HTR-8/SVneo (cell line): ENCODE measurements at places on chromosomes 6 and 20.

GRCh38 chr20:11255455-11255854 is 581.7 kb upstream of the JAG1 start:
- no peak for DNase-seq

GRCh38 chr6:84228198-84228543 is 728 bp upstream of the CEP162 start:
- DNase-seq = no peak

- no peak for DNase-seq
Observed at GRCh38 chr6:5827056-5827904, 179.4 kb downstream of the NRN1 start.

DNA sequence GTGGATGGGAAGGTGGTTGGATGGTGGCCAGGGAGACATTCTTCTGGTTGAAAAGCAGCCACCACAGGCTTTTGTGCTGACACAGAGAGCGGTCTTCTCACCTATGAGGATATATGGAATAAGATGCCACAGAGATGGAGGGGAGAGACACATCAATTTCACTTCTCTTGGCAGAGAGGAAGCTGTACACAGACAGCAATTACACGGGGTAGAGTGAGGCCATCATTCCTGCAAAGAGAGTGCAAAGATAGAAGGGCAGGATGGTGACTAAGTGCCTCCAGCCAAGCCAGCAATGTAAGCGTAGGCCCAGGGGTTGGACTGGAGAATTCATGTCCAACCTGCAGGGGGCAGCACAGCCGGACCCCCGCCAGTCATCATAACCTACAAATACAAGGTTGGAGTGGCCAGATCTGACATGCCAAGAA is 56.4 kb downstream of the NRN1 start:
- no peak for DNase-seq

DNA sequence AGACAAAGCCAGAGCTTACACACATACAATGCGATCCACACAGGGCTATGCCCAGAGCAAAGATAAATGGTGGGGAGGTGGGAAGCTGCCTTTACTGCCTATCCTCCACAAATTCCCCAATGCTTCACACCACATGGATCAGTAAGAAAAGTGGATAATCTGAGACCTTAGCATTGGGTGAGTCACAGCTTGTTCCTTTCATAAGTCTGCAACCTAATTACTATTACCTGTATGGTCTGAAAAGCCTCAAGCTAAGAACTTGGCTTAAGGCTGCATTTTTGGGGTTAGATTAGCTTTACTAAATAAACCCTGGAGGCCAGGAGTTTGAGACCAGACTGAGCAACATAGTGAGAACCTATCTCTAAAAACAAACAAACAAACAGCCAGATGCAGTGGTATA is 66.0 kb upstream of the BTBD3 start:
- no peak for DNase-seq

DNA sequence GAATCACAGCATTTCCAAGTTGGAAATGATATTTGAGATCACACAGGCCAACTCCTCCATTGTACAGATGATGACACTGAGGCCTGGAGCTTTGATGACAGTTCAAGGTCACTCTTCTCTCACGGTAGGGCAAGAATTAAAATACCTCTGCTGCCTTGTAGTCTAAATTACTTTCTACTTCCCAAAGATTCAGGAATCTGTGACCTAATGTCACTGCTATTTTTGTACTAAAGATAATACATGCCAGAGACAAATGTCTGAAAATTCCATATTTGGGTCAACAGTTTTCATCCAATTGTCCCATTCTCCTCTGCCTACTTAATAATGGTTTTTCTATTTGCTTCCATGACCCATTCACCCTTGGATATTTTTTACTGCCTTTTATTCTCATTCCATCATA is 160.0 kb downstream of the SOD2 start:
- no peak for DNase-seq

- no peak for DNase-seq
Observed at GRCh38 chr20:16777126-16777525, 29.0 kb downstream of the OTOR start.

GRCh38 chr6:88730611-88731011 is 232.8 kb downstream of the RNGTT start:
- peak; percentile 2 for DNase-seq

GRCh38 chr20:59118855-59119254 is 44.8 kb upstream of the ZNF831 start:
- DNase-seq = no peak

DNA sequence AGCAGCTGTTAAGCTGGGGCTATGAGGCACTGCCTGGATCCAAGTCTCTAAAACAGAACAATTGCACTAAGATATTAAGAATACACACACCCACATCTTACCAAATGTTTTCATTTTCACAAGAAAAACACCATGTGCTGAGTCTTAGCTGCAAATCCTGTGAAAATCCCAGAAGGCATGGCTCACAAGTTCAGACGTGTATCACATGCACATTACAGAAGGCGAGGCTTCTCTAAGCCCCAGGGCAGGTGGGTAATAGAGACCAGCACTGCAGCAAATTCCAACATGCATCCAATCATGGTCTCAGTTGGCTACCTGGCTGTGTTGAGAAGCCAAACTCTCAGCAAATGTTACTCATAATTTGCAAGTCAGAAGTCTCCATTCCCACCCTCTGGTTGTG is 16.2 kb upstream of the CST3 start:
- DNase-seq = no peak

DNA sequence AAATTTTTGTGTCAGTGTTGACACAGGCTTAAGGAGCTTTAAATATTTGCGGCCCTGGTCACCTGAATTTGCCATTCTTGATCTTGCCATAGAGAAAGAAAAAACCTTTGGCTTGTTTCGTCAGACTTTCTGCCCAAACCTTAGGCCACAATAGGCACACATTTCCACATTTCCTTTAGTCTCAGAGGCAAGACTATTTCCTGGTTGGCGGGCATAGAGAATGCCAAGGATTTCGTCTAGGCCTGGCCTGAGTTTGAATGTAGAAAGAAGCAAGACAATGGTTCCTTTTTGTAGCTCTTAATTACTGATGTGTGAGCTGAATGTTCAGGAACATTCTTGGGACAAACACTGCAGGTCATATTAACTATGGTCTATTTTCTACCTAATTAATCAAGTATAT is 108.1 kb downstream of the TRMT11 start:
- no peak for DNase-seq

GRCh38 chr6:131038597-131039344 is 24.3 kb downstream of the EPB41L2 start:
- DNase-seq = no peak

GRCh38 chr6:81969011-81969410 is 216.5 kb upstream of the TENT5A start:
- no peak for DNase-seq

DNA sequence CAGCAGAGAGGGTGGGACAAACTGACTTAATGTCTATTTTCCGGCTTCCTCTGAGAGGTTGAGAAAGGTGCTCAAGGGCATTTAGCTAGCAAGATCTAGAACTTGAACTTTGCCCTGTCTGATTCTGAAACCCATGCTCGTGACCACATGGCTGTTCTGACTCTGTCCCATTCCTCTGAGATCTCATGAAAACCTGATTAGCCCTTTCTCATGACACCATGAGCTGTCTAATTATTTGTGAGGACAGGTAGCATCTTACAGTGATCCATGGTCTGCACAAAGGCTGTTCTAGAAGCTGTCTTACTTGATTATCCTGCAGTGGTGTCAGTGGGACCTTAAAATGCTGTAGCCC is 89.6 kb upstream of the TOX2 start:
- DNase-seq = no peak

DNA sequence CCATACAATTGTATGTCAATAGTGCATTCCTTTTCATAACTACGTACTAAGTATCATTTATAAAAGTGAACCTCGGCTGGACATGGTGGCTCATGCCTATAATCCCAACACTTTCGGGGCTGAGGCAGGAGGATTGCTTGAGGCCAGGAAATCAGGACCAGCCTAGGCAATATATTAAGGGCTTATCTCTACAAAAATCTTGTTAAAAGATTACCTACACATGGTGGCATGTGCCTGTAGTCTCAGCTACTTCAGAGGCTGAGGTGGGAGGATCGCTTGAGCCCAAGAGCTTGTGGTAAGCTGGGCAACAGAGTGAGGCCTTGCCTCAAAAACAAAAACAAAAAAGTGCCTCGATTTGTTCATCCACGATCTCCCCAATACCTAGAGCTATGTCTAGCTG is 449.7 kb upstream of the SULF2 start:
- no peak for DNase-seq

DNA sequence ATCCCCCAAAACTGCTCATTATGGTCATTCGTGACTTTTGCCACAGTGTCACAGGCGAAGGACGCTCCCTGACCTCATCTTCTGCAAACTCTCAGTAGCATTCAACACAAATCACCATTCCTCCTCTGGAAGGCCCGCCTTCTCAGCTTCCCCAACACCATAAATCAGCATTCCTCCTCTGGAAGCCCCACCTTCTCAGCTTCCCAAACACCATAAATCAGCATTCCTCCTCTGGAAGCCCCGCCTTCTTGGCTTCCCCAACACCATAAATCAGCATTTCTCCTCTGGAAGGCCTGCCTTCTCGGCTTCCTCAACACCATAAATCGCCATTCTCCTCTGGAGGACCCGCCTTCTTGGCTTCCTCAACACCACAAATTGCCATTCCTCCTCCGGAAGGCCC is 288.0 kb upstream of the AGPAT4 start:
- DNase-seq = no peak

GRCh38 chr6:127635091-127635490 is 58.1 kb downstream of the C6orf58 start:
- DNase-seq = no peak

- no peak for DNase-seq
Observed at GRCh38 chr20:46346770-46347169, 38.5 kb upstream of the CDH22 start.

- DNase-seq = no peak
Observed at GRCh38 chr6:144820270-144820669, 535.1 kb downstream of the UTRN start.

GRCh38 chr6:156306531-156306930 is 470.6 kb upstream of the ARID1B start:
- no peak for DNase-seq

DNA sequence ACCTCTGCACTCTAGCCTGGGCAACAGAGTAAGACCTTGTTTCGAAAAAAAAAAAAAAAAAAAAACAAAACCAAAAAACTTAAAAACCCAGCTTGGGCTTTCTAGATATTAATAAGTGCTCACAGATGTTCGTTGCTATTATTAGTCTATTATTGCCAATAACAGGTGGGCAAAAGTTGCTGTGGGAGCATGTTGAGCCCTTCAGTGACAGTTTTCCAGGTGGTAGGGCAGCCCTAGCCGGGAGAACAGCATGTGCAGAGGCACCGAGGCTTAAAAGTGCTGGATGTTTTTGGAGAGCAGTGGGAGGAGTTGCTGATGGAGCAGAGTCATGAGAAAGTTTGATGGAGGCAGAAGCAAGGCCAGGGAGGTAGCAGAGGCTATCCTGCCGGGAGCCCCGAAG is 4.4 kb downstream of the PPP1R16B start:
- DNase-seq = no peak

DNA sequence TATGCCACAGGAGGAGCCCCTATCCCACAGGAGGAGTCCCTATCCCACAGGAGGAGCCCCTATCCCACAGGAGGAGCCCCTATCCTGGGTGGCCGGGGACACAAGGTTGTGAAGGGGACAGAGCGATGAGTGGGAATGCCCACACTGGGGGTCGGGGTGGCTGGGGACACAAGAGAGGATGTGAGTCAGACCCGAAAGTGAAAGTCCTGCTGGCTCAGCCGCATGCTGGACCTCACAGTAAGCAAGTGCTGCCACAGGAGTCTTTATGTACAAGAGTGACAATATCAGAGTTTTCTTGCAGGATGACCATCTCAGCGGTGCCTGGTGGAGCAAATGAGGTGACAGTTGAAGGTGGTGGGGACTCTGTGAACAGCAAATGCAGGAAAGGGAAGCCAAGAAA is 93.7 kb downstream of the PSMB1 start:
- DNase-seq = peak; percentile 66

DNA sequence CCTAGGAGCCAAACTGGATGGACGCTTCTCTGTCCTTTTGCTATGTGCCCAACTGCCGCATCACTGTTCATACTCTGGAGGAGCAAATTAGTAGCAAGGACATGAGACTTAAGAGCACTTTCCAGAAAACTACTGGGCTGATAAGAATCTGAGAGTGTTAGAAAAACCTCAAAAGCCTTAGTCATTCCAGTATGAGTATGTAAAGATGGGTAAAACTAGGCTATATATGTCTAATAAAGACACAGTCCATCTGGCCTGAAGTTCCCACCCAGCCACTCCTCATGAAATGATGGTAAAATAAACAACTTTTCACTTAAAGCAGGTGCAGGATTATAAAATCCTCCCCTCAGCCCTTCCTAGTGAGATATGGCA is 30.6 kb downstream of the SHLD1 start:
- DNase-seq = no peak

GRCh38 chr6:85449388-85449817 is 480 bp upstream of the NT5E start:
- DNase-seq = peak; percentile 37

DNA sequence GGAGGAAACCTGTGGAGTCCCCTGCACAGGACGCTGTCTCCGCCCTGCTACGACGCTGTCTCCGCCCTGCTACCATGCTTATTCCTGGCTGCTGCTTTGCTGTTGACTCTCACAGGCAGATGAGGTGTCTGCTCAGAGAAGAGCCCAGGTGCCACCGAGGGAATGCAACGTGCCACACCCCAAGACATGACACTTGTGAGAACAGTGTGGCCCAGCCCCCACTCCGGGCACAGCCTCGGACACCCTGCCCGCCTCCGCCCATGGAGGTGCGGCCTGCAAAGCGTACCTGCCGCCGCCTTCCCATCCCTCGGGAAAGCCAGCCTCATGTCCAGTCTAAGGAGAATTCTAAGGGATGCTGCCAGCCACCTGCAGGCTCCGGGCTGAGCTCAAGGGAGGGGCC is 15.6 kb upstream of the MRGBP start:
- DNase-seq = no peak

DNA sequence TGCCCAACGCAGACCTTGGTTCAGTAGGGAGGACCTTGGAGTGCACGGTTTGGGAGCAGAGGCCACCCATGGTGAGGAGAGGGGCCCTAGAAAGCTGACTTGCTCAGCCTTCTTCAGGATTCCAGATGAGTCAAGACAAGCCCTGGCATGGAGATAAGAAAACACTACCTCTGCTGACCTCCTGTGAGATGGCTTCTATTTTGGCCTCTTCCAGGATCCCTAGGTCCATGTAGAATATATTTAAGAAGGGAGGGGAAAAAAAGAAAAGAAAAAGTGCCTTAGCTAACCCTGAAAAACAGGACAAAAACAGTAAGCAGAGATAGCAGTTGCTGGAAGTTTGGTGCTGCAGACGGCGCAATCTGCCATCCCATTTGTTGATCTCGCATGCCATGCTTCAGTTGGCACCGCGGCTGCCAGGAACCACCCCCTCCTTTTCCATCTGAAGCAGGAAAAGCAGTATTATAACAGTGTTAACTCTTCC is 100.0 kb downstream of the ARMC2 start:
- DNase-seq = no peak
